ENCODE measurements at places on chromosomes 16 and 17. TPM values are rescaled to one million over a fixed set of nuclear protein-coding genes. Genes with fewer than 3 reads are reported as not detected.

Gene C16orf46
- total RNA-seq = 1.1 TPM

DNA sequence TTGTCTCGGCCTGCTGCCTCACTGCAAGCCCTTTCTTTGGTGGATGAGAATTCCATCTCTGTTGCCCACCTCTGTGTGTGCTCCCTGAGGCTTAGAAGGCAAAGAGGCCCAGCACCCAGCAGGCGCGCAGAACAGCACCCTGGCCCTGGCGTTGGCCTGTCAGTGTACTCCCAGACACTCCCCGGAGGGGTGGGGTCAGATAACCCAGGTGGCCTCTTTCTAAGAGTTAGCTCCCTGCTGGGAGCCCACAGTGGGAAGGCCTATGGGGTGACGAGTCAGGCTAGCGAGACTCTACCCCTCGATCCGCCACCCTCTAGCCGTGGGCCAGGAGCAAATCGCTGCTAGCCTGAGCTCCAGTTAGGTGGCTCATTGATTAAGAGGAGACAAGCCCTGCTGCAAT, 38.1 kb downstream of the SRL start:
- DNase-seq = no peak

GRCh38 chr17:1058423-1059130, 61.6 kb downstream of the TIMM22 start:
- DNase-seq = peak; percentile 94

DNA sequence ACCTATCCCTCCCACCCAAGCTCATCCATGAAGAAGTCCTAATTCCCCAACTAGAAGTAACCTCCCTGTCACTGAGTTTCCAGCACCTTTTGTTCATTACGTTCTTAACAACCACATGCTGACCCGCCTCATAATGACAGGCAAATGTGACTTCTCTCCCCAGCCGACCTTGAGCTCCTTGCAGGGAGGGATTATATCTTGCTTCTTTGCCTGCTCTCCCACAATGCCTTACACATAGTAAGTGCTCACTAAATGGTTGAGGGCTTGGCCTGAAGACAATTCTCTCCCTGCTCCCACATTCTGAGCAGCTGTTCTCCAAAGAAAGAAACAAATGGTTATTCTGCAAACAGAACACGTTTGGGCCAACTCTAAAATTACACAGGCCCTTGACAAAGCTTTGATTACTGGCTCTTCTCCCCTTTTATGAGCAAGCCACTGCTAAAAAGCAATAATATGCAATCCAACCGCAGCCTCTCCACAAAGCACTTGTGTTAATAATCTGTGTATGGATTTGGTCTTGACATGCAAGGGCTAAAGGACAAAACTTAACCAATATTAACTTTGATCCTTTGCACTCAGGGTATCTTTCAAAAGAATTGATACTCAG, 23.2 kb downstream of the SLC39A11 start:
- DNase-seq = no peak

Gene SLC16A13
- total RNA-seq = 5.8 TPM

DNA sequence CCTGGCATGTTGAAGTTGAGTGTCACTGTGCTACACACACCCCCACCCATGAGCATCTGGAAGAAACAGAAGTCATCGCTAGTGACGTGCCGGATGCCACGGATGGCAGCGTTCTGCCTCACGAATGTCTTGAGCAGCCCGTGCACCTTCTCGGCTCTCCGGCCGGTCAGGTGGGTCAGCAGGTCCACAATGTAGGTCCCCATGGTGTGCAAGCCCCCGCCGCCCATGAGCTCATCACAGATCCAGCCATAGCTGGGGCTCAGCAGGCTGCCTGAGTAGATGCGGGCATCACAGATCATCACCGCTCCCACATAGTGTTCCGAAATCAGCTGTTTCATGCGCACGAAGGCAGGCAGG, 8.9 kb downstream of the C16orf86 start:
- no peak for DNase-seq

Gene NEUROD2
- total RNA-seq = not detected
